ENCODE measurements at places on chromosomes 6 and 20.
A peak's percentile ranks its signal among the peaks of the same experiment; 100 is the strongest.

- DNase-seq = no peak
Measured at GRCh38 chr20:23243791-23244155, 106.8 kb upstream of the NXT1 start.

DNA sequence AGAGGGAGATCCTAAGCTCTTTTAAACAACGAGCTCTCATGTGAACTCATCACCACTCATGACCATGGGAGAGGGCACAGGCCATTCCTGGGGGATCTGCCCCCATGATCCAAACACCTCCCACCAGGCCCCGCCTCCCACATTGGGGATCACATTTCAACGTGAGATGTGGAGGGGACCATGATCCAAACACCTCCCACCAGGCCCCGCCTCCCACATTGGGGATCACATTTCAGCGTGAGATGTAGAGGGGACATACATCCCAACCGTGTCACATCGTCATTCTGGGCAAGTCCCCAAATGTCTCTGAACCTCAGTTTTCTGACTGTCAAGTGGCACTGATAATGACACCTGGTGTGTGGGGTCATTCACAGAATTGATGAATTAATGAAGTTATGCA, 641.8 kb downstream of the CDH26 start:
- no peak for DNase-seq

DNA sequence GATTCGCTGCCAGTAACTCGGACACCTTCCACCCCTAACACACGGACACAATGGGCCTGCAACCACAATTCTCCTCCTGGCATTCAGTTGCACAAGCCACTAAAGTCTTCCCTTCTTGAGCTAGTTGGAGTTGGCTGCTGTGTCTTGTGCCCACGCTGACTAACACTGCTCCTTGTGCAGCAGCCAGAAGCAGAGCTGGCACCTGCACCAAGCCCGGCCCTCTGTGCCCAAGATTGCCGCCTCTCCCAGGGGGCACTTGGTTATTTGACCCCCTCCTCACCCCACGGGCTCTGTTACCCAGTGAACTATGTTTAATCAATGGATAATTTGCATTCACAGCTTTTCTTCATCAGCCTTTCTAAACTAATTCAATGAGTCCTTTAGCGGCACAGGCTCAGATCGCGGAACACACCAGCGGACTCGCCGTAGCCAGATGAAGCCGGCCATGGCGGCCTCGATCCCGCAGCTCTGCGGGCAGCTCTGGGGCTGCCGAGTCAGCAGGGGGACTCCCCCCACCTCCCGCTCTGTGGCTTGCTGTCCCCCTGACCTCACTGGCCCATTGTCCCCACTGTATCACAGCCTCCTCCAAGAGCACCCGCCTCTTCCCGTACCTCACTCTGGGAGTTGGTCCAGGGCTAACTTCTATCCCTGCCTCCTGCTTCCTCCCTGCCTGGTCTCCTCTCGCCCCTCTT, 94.8 kb upstream of the AFDN start:
- DNase-seq = no peak

- DNase-seq = no peak
Measured at GRCh38 chr20:58975353-58975752, 5.7 kb upstream of the NELFCD start.

- peak; percentile 49 for DNase-seq
Measured at GRCh38 chr6:101232961-101233360, 160.5 kb upstream of the GRIK2 start.

DNA sequence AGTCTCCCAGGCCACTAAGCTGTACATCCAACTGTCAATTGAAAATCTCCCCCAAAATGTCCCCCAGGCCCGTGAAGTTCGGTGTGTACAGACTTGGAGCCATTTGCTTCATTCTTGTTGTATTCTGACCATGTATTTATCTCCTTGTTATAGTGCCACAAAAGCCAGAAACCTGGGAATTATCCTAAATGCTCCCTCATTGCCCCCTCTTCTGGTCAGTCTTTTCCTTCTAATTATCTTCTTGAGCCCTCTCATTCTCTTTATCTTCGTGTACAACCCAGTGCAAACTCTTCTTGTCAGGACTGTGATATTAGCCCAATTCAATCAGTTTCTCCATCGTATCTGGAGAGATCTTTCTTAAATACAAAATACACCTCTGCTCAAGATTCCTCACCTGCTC, 64.7 kb downstream of the RFX6 start:
- no peak for DNase-seq

DNA sequence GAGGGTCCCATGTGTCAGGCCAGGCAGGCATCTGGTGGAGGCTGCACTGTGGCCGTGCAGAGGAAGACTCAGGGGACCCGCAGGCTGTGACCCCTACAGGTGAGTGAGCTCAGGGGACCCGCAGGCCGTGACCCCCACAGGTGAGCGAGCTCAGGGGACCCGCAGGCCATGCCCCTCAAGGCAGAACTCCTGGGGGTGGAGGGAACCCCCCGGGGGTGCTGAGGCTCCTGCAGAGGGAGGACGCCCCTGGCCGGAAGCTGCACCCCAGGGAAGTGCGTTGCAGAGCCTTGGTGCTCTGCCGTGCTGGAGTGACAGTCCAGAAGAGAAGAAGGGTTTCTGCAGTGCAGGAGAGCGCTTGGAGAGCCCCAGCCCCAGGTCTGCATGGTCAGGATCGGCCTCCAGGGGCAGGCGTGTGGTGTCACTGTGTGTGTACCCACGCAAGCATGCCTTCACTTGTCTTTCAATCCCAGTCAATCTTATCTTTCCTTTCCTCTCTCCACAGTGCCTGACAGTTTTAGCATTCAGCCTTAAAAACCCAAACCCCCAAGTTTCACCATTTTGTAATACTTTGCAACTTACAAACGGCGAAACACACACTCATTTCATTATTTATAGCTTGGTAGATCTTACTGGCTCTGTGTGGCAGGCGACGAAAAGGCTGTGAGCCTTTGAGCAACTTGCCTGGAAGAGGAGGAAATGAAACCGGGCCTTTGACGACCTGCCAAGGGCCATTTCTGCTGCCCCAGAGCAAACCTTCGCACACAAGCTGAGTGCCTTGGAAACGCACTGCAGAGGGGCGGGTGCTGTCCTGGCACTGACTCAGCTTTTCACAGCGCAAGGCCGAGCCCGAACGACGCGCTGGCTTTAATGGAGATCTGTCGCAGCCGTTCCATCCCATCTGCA, 101.4 kb upstream of the AGPAT4 start:
- no peak for DNase-seq

GRCh38 chr6:52534966-52535390, 41.9 kb downstream of the TRAM2 start:
- no peak for DNase-seq

- DNase-seq = no peak
Measured at GRCh38 chr20:8369311-8369710, 237.2 kb downstream of the PLCB1 start.

DNA sequence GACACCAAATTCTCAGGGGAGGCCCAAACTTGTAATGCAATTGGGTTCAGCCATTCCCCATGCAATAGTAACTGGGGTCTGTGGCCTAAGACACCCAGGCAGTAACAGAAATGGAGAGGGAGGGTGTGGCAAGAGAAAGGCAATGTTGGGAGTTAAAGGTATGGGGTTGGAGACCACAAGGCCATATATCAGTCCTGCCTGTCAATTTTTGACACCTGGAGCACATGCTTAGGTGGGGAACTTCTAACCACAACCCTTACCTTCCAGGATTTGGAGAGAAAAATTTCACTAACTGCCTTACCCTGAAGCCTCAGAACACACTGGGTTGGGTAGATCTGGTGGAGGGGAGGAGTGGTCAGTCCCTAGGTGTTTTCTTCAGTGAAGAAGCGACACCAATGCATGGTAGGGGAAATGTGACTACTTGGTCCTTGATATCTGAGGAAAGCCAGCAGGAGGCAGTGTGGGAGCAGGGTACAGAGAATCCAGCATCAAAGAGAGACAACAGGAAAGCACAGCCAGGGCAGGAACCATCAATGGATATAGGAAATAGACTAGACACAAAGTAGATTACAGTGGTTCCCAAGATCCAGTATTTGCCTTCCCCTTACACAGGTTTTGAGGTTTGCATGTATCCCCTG, 6.8 kb upstream of the USP49 start:
- no peak for DNase-seq

DNA sequence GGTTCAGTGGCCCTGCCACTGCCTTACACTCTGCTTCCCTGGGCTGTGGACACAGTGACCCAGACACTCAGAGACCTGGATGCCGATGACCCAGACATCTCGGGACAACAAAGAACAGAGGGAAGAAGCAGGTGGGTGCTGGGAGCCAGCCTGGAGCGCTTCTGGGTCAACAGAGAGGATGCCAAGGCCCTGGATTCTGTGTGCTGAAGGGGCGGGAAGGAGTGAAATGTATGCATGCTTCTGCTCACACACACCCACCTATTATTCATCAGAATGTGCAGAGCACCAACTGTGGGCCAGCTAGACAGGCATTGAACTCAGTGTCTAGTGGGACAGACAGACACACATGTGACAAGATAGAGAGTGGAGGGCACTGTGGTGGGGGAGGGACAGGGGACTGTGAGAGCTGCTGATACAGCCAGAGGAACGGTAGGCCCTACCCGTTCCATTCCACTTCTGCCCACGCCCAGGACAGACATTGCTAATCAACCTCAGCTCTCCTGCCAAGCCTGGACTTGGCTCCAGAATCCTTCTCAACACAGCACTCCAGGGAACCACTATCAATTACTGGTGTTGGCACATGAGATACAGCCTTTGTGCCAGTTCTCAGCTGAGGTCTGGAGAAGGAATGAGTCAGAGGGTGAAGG, 20.2 kb downstream of the KCNK15 start:
- no peak for DNase-seq

GRCh38 chr6:88359530-88360202, 193.5 kb upstream of the CNR1 start:
- DNase-seq = no peak

- DNase-seq = no peak
Measured at GRCh38 chr20:25512709-25513108, 72.6 kb downstream of the NINL start.

DNA sequence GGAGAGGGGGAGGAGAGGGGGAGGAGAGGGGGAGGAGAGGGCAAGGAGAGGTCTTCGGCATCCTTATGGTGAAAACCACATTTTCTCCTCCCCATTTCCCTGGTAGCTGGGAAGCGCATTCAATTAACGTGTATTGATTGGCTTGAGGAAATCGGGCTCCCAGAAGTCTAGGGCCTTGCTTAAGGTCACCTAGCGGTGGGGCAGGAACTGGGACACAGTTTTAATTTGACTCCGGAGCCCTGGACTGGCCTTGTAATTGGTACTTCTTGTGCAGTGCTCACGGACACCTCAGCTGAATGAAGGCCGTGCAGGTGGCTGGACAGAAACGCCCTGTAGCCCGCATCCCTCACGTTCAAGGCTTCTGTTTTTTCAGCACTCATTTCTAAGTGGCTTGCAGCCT, 42.8 kb downstream of the CTCFL start:
- no peak for DNase-seq

DNA sequence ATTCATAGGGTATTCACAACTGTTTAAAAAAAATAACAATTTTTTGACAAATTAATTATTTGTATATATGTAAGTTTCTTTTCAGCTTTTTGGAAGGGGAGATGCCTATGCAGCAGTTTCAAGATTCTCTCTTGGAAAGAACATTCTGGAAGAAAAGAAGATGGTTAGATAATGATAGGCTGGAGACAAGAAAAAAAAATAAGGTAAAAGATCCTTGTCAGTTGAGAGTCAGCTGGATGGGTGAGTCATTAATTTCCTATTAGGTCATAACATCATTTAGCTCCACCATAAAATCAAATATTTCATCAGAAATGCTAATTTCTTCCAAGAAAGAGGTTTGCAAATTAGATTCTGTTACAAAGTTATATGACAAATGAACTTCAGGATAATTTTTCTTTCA, 880.4 kb downstream of the EPHA7 start:
- no peak for DNase-seq

GRCh38 chr6:131741688-131742393, 31.0 kb upstream of the CTAGE9 start:
- no peak for DNase-seq

- DNase-seq = no peak
Measured at GRCh38 chr6:162345051-162345511, 382.5 kb downstream of the PRKN start.

DNA sequence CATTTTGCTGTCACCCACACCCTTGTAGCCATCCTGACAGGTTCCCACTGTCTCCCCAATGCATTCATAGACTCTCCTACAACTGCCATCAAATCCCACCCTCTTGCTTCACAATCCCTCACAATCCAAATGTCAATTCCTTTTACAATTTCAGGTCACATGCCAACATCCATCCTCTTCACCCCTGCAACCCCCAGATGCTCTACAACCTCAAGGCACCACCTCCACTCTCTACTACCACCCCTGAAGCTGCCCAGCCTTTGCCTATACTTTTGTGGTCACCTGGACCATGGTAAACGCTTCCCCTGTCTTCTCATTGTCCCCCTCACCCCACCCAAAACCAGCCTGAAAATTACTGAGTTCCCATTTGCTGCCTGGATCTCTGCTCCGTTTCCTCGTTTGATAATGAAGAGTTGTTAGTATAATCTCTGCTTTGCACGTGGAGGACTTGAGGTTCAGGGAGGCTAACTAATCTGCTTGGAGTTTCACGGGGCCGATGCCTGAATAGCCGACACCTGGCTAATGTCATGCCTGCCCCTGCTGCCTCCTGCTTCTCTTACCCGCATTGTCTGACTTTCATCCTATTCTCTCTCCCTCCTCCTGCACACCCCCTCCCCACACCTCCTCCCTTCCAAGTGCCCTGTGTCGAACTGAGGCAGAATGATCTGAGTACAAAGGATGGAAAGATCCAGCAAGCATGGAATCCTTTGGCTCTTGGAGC, 82.4 kb upstream of the TOX2 start:
- DNase-seq = no peak

DNA sequence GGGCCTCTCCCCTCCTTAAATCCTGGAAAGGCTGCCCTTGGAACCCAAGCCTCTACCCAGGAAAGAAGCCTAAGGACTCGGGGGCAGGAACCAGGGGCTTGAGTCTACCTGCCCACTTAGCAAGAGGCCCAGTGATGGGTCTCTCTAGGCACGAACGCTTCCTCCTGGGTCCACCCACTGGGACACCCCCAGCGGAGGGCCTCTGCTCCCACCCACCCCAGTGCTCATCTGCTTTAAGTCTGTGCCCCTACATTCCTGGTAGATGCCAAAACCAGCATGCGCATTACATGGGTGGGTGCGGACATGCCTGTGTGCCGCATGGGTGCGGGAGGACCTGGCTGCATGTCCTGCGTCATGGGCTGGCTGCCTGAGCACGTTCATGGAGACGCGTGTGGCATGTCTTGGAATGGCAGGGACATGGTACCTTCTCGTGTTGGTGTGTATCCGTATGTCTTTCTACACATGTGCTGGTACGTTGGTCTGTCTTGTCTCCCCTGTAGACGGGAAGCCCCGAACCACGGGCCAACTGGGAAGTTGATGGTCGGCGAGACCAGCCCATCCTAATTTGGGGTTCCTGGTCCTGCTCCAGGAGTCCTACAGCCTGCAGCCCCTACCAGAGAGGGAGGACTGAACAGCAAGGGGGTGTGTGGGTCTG, 29.3 kb downstream of the SNPH start:
- no peak for DNase-seq

- no peak for DNase-seq
Measured at GRCh38 chr6:5302220-5302946, 41.1 kb downstream of the FARS2 start.

DNA sequence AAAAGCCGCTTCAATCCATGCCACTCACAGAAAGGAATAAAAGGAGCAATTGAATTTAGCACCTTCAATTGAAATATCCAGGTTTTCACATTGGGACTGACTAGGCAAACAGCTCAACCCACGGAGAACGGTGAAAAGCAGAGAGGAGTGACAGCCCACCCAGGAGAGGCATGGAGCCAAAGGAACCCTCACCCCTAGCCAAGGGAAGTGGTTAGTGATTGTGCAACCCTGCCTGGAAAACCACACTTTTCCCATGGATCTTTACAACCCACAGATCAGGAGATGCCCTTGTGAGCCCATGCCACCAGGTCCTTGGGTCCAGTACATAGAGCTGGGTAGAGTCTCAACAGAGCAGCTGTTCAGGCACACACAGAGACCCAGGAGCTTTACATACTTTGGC, 911.8 kb downstream of the EPHA7 start:
- no peak for DNase-seq
